ENCODE measurements at places on chromosomes 7 and 10.

GRCh38 chr10:112173206-112173605 is 10.4 kb downstream of the GPAM start:
- no peak for DNase-seq

DNA sequence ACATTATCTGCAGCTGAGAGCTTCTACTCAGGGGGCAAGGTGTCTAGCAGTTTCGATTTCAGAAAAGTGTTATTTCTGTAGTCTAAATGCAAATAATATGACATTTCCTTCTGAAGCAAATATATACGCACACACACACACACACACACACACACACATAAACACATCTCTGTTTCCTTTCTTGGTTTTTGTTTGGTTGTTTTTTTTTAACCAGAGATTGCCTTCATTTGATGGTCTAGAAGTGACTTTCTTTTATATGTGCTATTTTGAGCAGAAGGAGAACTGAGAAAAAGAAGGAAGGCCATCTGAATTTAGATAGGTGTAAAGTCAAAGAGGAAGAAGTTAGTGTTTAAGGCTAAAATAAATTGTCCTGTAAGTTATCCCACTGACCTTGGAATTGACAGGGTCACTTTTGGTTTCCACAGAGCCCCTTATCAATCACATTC is 142.2 kb downstream of the TRIL start:
- no peak for DNase-seq

GRCh38 chr7:152674860-152675758 is 832 bp downstream of the XRCC2 start:
- no peak for DNase-seq

GRCh38 chr7:140192620-140193019 is 15.8 kb upstream of the KDM7A start:
- DNase-seq, result no peak

DNA sequence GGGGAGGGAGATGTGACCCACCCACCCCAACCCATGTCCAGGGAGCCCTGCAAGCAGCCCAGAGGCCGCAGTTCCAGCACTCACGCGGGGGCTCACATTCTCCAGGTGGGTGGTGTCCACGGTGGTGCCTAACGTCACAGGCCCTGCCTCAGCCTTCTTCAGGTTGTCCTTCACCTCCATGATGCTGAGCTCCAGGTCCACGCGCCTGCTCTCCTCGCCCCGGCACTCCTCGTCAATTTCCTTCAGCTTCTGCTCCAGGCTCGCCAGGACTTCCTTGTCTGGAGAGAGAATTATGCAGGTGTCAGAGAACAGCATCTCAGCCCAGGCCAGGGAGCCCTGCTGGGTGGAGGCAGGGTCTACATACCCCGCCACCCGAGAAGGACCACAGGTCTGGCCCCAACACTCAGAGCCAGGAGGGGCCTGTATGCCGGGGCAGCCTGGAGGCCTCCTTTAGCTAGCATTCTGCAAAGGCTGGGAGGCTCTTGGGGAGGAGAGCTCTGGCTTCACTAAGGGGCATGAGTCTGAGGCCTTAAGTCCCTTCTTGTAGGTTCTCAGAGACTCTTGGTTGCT is 58.2 kb downstream of the VWA2 start:
- no peak for DNase-seq

DNA sequence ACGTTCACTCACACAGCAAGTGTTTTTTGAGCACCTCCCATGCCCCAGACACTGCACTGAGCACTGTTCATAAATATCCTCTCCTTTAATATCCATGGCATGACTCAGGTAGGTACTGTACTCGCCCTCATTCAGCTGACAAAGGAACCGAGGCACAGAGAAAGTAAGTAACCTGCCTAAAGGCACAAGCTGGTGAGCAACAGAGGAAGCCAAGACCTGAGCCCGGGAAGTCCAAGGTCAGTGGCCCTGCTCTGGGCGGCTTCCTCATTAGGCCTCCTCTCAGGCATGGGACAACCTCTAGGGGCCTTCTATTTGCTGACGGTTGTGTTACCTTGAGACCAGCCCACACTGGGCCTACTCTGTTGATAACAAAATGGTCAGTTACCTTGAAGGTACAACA is 45.1 kb upstream of the EZH2 start:
- no peak for DNase-seq

- DNase-seq, result no peak
Observed at GRCh38 chr7:157476654-157477549, 140.1 kb downstream of the DNAJB6 start.

- DNase-seq, result no peak
Observed at GRCh38 chr7:149682038-149682437, 91.3 kb downstream of the ZNF467 start.

GRCh38 chr7:99092064-99092720 is 51.7 kb downstream of the SMURF1 start:
- no peak for DNase-seq

- no peak for DNase-seq
Observed at GRCh38 chr7:27237735-27238334, 4.8 kb upstream of the EVX1 start.

DNA sequence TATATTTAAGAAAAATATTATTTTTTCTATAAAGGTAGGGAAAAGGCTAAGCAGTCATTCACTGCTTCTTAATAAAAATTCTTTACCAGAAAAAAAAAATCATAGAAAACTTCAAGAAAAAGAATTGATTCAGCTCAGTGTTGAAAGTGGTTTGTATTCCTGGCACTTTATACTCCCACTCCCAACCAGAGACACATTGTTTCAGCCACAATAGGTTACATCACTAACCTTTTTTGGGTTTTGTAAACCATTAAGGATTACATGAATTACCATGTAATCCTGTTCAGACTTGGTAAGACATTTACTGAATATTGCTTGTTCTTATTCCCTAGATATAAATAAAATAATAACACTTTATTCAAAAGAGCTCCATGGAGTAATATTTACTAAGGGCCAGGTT is 46.6 kb downstream of the MINPP1 start:
- no peak for DNase-seq

DNA sequence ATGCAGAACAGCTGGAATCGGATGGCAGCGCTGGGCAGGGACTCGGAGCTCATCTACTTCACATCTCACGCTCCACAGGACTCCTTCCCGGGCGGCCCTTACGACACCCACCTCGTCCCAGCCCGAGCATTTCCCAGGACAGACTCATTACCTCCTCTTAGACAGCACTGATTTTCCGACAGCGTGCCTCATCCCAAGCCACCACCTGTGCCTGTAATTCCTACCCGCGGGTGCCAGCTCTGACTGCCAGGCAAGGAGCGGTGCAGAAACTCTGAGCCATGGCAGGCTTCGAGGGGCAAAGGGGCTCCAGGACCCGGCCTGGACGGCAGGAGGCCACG is 25.6 kb downstream of the GPER1 start:
- DNase-seq, result no peak

DNA sequence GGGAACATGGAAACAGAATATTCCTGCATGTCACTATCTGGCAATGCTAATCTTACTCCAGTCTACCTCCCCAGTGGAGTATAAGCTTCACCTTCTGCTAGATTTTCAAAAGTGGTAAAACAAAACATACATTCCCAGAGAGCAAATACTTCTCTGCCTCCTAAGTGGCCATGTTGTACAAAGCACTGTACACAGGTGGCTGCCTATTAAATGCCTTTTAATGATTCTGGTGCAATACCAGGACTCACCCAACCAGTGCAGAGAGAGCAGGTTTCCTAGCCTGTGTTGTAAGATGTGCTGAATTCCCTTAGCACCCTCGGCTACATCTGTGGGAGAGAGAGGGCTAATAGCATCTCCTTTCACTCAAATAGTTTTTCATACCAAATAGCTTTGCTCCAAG is 684.3 kb upstream of the NRP1 start:
- DNase-seq, result no peak

DNA sequence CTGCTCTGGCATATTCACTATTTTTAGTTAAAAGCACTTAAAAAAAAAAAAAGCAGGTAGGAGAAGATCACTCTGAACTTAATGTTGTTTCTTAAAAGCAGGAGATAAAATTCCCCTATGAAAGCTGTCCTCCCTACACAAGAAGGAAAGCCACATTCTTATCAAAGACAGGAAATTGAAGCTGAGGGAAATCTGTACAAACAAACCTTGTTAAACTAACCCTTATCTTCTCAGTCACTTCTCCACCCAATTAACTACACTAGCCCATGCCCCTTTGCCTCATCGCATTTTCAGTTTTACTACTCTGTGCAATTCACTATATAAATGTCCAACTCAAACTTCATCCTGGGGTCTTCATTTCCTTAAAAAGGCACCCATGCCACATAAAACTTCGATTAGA is 2.7 kb upstream of the CDCA7L start:
- DNase-seq, result no peak

GRCh38 chr7:31382722-31383121 is 42.2 kb upstream of the NEUROD6 start:
- DNase-seq, result no peak

- no peak for DNase-seq
Observed at GRCh38 chr7:155345490-155345889, 47.8 kb downstream of the INSIG1 start.

DNA sequence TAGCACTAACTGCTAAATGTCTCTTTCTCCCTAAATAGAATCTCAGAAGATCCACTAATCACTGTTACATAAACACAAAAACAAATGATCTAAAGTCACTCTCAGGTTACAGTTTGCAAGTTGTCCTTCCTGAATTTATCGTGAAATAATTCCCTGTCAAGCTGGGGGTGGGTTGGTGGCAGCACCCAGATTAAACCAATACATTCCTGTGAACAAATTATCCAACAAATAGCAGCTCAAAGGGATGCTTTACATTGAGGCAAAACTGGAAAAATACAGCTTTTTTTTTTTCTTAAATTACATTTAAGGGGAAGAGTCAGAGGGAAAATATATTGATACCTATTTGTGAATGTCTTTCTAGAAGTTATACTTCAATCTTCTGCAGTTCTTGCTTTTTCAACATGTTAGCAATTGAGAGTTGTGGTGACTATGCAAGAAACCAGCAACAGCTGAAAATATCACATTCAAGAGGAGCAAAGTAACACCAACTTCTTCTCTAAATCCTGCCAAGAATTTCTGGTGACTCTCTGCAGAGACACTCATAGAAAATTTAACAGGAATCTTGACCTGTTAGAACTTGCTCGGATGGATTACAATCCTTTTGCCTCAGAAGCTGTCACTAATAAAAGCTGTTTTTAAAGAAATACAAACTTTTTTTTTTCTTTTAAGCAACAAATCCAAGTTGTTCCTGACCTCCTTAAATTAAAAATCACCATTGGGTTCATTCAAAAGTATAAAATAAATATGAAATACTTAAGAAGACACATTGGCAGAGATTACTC is 18.9 kb downstream of the LMOD2 start:
- no peak for DNase-seq

DNA sequence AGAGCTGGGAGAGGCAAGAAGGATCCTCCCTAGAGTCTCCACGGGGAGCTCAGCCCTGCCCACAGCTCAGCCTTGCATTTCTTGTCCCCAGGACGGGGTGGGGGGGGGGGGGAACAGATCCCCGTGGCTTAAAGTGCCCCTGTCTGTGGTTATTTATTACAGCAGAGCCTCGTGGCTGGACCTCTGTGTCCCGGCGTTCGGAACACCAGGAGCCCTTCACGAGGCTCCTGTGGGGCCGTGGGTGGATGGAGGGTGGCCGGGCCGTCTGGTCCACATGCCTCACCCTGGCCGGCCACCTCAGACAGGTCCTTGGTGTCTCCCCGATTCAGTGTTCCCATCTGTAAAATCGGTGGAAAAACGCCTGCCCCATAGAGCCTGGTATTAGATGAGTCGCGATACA is 37.9 kb downstream of the FAM20C start:
- DNase-seq, result no peak

DNA sequence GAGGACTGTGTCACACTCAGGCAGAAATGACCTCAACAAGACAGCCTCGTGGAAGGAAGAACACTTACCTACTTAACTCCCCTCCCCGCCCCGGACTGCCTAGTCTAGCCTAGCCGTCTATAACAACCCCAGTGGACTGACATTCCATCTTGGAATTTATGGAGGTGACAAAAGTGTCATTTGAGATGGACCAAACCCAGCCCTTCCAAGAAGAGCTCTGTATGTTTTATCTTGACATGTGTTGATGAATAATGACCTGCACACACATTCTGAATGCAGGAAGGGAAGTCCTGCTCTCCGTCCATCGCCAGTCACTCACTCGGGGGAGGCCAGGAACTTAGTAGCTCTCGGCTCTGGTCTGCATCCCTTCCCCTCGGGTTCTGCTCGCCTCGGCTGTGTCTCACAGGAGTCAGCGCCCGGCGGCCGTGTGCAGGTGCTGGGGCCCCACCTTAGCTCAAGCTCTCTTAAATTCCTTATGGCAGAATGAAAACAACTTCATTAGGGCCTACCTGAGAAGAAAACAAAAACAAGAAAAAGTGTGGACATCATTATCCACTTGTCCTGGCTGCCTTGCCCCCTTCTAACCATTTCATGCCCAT is 140.9 kb upstream of the NPS start:
- DNase-seq, result no peak

DNA sequence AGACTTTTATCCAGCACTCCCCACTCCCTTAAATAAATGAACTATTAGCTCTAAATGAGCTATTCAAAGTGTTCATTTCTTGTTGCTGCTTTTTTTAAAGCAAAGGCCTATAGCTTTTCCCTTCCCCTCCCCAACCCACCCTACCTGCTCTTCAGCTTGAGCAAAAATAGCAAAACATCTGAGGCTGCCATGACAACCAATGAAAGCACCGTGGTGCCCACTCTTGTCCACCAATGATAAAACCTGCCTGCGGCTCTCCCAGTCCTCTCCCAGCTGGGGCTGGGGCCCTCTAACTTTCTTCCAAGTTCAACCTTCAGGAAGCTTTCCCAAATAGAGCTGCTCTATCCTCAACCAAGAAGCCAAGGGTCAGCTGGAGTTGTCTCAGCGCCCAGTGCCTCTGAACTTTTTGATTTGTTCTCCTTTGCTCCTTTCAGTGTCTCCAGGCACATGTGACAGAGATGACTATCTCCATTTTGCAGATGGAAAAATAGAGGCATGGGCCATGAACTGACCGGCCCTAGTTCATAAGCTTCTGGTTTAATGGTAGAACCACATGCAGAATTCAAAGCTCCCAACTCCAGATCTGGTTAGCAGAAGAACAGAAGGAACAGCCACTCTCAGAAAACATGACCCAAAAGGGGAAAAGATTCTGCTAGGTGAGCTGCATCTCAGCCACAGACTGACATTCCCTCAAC is 47.7 kb downstream of the PIK3AP1 start:
- DNase-seq, result no peak

DNA sequence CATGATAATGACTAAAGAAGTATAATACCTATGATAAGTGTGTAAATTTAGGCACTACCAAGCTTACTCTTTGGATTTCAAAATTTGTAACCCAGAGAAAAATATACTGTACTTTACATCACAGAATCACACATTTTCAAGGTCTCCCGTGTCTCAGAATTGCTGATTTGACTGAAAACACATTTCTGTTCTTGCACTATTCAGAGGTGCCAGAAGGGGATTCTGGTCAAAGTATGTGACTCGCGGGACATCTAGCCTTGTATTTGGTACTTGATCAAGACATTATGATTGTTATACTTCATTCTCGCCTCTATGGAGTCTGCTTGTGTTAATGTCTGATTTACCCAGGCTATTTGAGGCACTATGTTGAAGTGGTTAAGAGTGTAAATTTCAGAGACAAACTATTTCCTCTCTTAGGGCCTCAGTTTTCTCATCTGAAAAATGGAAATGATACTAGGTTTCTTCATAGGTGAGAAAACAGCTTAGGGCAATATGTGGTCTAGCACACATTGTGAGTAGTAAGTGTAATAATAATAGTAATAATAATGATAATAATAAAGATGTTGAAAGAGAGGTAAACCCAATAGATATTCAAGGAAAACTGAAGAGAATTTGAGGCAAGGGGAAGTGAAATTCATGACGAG is 320.4 kb downstream of the RNLS start:
- DNase-seq, result no peak

All from stimulated activated CD8-positive, alpha-beta memory T cell treated with anti-CD3 and anti-CD28 coated beads, Interleukin-4, amount 100 ng/mL, for 24 hours (primary cell).